ENCODE measurements at places on chromosomes 7 and 10. TPM values are rescaled to one million over a fixed set of nuclear protein-coding genes. Genes with fewer than 3 reads are reported as not detected.

MRC1 gene
- 0.03 TPM for total RNA-seq

GDF10 gene
- total RNA-seq: 0.17 TPM

RADIL gene
- 1.6 TPM for total RNA-seq

PFKP gene
- 447 TPM for total RNA-seq

LRRN3 gene
- total RNA-seq: 0.17 TPM

RNF148 gene
- not detected for total RNA-seq

TMEM196 gene
- total RNA-seq: not detected

CLRN3 gene
- not detected for total RNA-seq

ETV1 gene
- 2.7 TPM for total RNA-seq

ANKRD30A gene
- total RNA-seq: 1.4 TPM
